Activated CD4-positive, alpha-beta T cell treated with anti-CD3 and anti-CD28 coated beads for 48 hours (primary cell): ENCODE measurements at places on chromosomes 7 and 10.

GRCh38 chr10:116960066-116960776, 44.8 kb downstream of the SHTN1 start:
- no peak for DNase-seq

- no peak for DNase-seq
Observed at GRCh38 chr7:326809-327232, 36.9 kb downstream of the FOXL3 start.

- DNase-seq: no peak
Observed at GRCh38 chr10:119136084-119136483, 29.4 kb downstream of the SFXN4 start.

- DNase-seq: no peak
Observed at GRCh38 chr10:82643601-82644000, 768.6 kb downstream of the NRG3 start.

GRCh38 chr10:93090619-93091018, 16.9 kb downstream of the CYP26A1 start:
- no peak for DNase-seq

DNA sequence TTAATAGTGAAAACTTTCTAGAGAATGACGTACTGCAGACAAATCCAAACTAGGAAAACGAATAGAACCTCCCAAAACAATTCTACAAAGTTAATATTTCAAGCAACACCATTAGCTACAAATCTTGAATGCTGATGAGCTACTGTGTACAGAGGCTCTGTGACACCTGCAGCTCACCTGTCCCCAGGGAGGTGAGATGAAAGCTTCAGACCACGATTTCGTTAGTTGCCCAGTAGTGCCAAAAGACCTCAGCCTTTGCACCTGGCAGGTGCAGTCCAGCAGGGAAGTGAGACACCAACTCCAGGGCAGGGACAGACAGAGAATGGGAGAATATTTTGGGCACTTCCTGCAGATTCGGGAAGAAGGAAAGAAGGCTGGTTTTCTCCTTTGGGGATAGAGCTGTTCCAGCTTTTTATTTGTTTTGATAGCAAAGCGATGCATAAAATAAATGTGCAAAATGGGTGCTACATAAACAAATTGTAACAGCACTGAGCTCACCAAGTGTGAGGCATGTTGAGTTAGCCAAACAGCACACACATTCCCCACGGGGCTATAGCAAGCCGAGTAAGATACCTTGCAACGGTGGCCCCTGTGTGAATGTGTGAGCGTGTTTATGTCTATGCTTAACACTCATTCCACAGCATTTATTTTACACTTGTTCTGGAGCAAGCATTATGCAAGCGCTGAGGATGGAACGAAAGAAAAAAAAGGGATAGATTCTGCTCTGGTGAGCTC, 1024.8 kb upstream of the AUTS2 start:
- no peak for DNase-seq

DNA sequence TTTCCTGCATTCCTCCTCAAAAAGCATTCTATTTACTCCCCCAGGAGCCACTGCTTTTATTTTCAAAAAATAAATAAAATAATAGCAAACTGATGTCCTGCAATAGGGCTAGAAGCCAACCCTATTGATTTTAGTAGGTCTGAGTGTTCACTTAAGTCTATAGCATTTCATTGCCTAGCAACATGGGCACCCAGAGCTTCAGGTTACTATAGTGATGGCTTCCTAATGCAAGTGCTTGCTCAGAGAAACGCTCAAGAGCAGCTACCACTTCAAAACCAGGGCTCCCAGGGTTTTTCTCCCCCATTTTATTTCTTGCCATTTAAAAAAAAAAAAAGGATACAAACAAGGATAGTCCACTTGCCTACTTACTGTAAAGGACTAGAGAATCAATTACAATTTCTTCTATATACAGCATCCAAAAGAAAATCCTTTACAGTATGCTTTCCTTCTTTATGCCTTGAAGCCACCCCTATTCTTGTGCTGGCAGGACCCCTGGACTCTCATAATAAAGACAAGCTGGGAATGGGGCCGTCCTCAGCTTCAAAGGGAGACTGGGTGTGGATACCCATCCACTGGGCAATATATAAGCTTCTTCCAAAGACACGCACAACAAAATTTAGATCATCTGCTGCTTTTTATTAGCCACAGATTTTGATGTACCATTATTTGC, 133.3 kb downstream of the VPS41 start:
- DNase-seq: no peak

DNA sequence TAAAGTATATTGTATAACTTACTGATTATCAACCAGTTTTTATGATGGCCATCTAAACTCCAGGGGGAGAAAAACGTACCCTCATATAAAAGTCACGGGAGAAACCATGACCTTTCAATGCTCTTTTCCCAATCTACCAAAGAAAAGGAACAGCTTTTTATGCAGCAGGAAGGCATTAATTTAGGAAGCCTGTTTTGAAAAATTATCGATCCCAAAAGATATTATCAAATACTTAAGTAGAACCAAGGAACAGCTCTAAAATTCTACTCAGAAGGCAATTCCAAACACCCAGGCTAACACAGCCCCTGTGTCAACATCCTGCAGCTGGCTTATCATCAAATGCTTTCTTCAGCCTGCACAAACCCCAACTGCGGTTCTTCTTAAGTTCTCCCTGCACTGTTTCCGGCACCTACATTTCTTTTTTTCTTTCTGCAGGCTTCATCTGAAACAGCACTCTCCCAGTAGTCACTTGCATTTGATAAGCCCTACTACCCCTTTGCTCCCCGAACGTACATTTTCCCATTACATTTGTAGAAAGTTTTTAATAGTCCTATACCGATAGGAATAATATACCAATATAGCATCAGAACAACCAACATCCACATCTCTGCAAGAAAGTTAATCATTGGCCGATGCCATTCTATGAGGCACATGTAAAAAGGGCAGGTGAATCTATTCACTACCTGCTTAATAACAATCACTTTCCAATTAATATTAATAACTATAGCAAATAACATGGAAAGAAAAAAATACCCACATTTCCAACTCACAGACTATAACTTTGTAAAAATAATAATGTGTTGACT, 47.9 kb downstream of the PIP4K2A start:
- peak; percentile 50 for DNase-seq

GRCh38 chr10:100887761-100888296, 24.9 kb upstream of the SLF2 start:
- DNase-seq: no peak

- DNase-seq: no peak
Observed at GRCh38 chr10:70067586-70067985, 14.9 kb downstream of the MACROH2A2 start.

DNA sequence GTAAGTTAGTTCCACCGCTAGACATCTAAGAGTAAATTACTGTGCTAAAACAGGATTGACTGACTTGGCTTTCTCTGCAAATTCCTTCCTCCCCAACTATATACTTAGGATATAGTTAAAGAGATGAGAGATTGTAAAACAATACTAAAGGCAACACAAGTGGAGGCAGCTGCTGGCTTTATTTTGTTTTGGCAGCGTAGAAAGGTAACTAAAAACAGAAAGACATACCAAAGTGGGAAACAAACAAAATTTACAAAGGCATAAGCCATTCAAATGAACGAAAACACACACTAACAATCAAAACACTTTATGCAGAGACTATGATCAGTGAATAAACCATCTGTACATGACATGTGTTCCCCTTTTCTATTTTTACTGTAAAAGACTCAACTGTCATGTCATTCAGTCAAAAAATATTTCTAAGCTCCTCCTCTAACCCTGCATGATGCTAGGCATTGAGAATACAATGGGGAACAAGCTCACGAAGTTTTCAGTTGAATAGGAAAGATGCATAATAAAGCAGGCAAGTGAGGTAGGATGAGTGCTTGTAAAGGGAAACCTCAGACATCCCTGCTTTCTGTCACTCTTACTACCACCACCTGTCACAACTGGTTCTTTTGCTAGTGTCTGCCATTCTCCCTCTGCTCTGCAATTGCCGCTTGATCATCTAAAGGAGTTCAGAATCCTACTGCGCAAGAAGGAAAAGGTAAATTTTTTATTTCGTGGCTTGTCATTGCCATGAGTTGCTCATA, 64.2 kb upstream of the COL1A2 start:
- DNase-seq: no peak

GRCh38 chr10:122232769-122233168, 38.3 kb upstream of the BTBD16 start:
- no peak for DNase-seq

DNA sequence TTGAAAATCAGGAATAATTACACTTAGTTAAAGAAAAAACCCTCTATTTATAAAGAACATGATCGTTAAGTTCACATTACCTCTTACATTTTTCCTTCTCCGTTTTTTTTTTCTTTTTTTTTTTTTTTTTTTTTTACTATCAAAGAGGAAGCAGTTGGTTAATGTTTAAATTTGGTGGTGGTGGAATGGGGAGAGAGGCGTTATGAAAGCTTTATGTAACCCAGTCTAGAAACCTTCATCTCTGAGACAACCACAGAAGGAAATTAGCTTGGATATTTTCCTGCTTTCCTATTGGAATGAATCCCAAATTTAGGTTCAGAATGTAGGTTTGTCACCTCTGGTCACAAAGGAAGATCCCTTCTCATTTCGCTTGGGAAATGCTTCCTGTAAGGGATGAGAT, 31.5 kb upstream of the LHFPL3 start:
- no peak for DNase-seq

GRCh38 chr10:81848514-81848913, 26.5 kb upstream of the NRG3 start:
- DNase-seq: no peak

DNA sequence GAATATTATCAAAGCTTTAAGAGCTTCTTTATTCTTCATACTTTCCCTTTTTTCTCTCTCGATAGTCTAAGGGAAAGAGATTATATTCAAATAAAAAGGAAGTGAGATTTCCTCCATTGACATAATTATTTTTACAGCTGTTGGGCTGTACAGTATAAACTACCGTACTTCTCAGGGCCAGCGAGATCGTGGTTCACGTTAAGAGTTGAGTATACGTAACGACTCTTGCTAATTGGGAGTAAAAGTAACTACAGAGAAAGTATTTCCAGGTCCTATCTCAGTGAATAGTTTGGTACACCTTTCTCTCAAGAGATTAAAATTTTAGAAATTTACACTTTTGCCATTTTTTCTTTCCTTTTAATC, 57.8 kb downstream of the INPP5F start:
- no peak for DNase-seq

DNA sequence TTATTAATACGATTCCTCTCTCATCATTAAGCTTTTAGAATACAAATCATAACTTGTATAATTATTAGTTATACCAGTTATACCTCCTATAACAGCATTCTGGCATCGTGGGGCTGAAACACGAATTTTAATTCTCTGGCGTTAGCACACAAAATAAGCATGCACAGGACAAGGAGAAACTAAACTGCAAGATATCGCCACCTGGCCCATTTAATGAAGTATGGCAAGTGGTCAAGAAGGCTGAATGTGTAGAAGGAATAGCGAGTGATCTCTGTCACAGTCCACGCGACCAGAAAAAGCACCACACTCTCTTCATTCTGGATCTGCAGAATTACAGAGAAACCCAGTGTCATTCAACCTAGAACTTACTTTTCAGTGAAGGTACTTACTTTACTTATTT, 18.1 kb downstream of the HACD1 start:
- DNase-seq: no peak

DNA sequence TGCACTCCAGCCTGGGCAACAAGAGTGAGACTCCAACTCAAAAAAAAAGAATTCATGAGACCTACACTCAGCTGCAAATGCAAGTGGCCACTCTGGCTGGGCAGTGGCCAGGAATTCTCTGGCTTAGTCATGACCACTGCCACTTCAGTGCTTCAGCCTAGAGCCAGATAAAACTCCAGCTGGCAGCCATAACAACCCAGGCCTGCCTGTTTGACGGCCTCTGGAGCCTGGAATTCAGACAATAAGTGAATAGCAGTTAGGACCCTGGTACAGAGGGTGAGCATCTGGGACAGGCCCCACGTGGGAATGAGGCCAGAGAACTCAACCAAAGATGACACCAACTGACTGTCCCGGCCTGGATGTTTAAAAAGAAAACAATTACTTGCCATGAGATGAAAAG, 18.9 kb downstream of the RCC1L start:
- DNase-seq: no peak

GRCh38 chr10:133058331-133059092, 29.2 kb upstream of the ADGRA1 start:
- DNase-seq: no peak

DNA sequence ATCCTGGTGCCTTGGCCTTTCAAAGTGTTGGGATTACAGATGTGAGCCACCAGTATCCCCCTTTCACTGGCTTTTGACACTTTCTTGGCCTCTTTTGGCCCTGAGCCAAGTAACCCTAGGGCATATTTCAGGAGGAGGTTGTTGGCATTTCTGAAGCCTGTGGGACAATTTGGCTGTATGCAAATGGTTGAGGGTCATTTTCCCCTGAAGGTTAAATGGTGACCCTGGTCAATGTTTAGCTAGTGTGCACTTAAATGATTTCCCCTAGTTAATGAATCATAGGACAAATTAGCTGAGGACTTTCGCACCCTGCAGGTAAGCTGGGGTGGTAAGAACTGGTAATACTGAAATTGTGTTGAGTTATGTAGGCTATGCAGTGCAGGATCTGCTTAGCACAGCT, 660.5 kb downstream of the LRMDA start:
- no peak for DNase-seq

- DNase-seq: no peak
Observed at GRCh38 chr10:43058716-43059335, 18.0 kb upstream of the RET start.

GRCh38 chr7:148787571-148788295, 89.0 kb downstream of the CUL1 start:
- DNase-seq: no peak

DNA sequence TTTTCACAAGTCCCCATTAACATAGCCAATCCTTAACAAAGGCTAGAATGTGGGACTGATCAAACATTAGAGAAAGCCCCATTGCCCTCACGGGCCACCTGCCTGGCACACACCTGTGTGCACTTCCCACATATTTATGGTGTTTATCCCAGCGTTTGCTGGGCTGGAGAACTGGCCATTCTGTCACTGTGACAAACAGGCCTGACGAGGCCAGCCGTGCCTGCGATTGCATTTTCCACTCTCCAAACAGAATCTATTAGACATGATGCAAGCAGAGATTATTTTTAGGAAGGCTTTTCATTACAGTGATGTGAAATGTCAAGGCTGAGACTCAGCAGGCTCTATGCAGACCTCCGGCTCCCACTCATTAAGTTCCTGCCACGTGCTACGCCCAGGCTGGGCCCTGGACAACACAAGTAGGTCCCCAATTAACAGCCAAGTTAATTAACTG, 20.4 kb downstream of the PTPRN2 start:
- no peak for DNase-seq

DNA sequence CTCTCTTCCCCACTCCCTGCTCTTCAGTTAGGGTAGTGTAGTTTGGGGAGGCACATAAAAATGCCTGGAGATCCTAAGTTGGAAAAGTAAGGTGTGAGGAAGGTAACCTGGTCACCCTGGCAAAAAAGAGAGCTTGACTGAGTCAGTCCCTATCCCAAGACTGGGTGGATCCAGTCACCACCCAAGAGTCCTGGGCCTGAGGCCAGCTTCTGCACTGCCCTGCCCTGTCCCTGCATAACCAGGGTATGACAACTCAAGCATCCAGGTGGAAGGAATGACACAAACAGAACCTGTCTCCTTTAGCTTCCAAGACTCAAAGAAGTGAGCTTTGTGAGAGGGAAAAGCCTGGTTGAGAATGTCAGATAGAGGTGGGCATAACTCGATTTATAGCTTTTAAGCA, 26.9 kb upstream of the SORBS1 start:
- DNase-seq: no peak
